ENCODE measurements at places on chromosomes 4 and X.

- no peak for DNase-seq
These were observed 61.2 kb upstream of the HMX1 start for GRCh38 chr4:8932884-8933283.

DNA sequence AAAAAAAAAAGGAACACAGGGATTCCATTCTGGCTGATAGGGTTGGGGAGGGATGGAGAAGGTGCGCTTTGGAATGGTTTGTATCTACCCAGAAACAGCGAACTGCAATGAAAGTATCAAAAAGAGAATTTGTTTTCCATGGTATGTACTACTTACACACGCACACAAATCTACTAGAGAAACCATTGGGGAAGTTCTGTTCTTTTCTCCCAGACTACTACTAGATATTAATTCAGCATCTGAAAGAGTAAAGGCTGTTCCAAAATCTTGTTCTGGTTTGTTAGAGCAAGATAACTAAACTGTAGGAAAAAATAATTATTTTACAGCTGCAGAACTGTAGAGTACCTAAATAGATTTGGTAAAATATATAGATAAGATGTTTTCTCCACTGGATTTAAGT is 118.4 kb downstream of the CBR4 start:
- no peak for DNase-seq

DNA sequence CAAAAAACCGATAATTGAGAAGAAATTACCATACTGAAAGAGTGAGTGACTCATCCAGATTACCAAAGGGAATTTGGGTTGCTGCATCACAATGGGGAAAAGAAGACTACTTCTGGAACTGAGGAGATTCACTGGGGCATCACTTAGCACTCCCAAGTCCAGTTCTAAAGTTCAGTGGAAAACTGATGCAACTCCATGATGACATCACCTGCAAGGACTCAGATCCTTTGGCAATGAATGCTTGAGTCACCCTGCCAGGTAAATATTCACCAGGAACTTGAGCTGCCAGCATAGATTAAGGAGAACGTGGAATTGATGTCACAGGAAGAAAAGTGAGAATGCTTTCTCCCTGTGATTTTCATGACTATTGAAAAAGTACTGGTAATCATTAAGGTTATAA is 32.0 kb upstream of the SMIM10L2A start:
- DNase-seq = peak; percentile 4

DNA sequence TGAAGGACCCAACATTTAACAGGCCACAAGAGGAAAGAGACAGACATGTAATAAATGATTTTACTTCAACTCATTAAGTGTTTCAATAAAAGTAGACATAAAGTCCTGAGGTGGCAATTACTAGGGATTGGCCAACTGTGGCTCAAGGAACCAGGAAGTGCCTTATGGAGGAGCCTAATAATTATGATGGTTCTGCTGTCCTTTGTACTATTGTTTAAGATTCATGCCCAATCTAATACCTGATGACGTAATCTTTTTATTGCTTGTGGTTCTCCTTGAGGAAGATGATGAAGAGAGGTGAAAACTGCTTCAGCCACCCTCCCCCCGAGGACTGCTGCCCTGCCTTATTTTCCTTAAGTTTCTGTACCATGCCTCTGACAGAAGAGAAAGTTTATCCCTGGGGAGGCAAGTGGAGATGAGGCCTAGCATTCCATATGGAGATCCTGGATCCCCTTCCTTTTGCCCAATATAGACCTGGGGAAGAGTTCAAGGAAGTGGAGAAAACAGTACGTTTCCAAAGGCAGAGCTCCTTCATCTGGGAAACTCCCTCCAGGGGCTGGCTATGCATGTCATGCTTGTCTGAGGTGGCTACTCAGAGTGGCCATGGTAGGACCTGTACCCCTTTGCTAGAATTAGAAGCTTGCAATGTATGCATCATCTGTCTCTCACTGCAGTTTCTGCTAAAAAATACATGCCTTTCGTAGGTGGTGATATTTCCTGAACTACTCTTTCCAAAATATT is 56.8 kb upstream of the FAT1 start:
- no peak for DNase-seq

DNA sequence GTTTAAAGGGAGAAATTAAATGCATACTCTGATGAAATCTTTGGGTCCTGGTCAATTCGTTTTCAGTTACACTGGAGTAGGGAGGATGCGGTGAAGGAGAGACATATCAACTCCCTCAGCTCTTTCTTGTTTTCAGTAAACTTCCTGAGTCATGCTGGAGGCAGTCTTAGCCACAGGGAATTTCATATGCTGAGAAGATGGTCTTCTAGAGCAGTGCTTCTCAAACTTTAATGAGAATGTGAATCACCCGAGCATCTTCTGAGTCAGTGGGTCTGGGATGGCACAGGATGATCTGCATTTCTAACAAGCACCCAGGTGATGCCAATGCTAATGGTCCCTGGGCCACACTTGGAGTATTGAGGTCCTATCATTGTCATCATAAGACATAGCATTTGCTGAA is 214.5 kb downstream of the KIT start:
- peak; percentile 63 for DNase-seq

DNA sequence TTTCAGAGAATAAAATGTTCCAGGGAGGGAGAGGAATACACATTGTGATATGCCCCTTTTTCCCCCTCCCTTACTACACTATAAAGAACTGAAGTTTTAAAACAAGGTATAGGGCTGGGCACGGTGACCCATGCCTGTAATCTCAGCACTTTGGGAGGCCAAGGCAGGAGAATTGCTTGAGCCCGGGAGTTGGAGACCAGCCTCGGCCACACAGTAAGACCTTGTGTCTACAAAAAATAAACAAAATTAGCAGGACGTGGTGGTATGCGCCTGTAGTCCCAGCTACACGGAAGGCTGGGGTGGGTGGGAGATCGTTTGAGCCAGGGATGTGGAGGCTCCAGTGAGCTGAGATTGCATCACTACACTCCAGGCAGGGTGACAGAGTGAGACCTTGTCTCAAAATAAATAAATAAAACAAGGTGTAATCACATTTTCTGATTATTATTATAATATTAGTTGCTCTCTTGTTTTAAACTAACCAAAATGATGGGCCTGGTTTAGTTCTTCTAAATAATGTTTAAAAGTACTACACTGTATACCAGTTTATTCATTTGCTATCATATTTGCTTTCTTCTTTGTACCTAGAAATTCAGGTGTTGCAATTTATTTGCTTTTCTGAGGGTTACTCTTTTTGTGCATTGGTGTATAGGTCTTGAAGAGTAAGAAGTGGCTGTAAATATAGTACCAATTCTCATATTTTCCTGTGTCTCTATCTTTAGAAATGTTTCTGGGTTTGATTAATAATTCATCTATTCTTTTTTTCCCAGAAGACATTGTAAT is 8.8 kb downstream of the TBC1D8B start:
- DNase-seq = no peak

DNA sequence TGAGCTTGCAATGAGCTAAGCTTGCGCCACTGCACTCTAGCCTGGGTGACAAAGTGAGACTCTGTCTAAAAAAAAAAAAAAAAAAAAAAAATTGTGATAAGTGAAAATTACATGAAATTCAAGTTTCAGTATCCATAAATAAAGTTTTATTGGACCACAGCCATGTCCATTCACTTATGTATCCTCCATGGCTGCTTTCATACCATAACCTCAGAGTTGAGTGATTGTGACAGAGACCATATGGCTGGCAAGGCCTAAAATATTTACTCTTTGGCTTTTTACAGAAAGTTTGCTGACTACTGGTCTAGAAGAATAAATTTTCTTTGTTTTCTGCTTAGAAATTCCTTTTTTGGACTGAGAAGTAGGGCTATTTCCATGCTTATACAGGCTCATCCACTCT is 11.8 kb upstream of the SHISA3 start:
- DNase-seq = no peak

DNA sequence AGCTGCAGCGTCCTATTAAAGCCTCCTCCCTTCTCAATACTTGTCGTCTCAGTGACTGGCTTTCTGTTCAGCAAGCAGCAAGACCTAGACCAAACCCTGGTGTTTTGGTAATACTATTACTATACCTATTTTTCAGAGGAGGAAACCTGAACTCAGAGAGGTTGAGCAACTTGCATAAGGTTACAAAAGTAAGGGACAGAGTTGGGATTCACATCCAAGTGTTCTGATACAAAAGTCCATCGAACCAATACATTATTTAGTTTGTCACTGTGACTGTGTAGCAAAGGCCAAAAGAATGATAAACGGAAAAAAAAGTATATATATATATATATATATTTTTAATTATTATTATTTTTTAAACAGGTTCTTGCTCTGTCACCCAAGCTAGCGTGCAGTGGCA is 29.9 kb upstream of the KLHL8 start:
- DNase-seq = no peak

DNA sequence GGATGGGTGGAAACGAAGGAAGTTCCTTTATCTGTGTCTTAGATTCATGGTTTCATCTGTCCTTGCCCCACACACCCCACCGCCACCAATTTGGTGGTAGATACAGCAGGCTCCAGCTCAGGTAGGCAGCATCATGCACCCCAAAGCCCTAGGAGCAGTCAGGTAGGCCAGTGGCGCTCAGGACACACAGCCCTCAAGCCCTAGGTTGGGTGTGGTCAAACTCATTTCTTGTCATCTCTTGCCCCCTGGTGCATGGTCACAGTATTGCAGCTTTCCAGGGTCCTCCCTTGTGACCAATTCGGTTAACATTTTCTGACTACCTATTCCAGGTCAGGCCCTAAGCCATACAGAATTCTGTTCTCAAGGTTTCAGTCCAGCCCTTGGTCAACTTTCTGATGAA is 14.5 kb upstream of the PRRG3 start:
- peak; percentile 3 for DNase-seq

DNA sequence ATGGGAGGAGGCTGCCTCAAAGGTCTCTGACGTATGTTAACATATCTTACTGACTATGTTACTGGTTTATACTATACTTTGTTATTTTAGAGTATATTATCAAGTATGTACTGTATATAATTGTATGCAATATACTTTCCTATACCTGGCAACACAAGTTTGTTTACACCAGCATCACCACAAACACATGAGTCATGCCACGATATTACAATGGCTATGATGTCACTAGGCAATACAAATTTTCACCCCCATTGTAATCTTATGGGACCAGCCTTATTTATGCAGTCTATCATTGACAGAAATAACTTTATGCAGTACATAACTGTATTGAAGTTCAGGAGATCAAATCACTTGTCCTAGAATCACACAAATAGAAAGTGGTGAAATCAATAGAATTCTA is 329.9 kb upstream of the SLC7A11 start:
- no peak for DNase-seq

DNA sequence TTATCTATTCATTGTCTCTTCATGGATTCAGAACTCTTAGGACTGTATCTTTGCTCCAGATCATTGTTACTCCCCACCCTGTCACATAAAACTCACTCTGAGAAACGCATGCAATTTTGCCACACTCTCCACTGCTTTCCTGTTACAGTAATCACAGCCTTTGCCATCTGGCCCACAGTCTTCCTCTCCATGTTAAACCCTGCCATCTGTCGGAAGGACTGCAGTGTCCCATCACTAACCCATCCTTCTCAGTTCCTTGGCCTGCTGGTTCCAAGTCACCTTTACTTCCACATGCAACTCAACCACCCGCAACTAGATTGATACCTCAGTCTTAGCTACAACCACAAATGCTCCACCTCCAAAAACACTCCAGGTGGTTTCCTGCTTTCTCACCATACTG is 308.7 kb upstream of the FAM241A start:
- no peak for DNase-seq

GRCh38 chr4:150577796-150578195 is 4.2 kb upstream of the MAB21L2 start:
- no peak for DNase-seq

- no peak for DNase-seq
These were observed 36.9 kb downstream of the GABRA4 start for GRCh38 chr4:46956451-46956850.

DNA sequence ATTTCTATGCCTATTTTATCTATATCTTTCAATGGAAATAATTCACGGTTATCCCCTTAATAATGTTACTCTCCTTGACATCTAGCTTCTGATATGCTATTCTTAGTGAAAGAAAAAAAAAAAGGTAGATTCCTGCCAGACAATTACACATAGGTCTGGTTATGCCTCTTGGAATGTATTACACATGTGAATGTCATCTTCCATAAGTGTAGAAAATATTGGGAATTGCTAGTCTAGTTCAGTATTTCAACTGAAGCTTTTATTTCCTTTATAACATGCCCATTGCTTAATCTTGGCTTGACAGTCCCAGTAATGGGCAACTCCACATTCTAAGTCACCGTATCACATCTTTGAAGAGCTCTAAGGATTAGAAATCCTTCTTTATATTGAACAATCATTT is 25.4 kb upstream of the PPP1R2C start:
- DNase-seq = peak; percentile 36

- DNase-seq = no peak
These were observed 95.0 kb upstream of the SOX3 start for GRCh38 chrX:140599851-140600250.

All from foreskin fibroblast (primary cell).